ENCODE measurements at places on chromosomes 6 and 20.

- no peak for DNase-seq
These were observed 542.4 kb upstream of the FLRT3 start for GRCh38 chr20:14879839-14880238.

- no peak for DNase-seq
These were observed 11.8 kb downstream of the SMIM28 start for GRCh38 chr6:138389551-138389950.

- DNase-seq, result no peak
These were observed 141.9 kb downstream of the HIVEP2 start for GRCh38 chr6:142803032-142803431.

- DNase-seq, result no peak
These were observed 19.0 kb downstream of the LRRC1 start for GRCh38 chr6:53813801-53814200.

DNA sequence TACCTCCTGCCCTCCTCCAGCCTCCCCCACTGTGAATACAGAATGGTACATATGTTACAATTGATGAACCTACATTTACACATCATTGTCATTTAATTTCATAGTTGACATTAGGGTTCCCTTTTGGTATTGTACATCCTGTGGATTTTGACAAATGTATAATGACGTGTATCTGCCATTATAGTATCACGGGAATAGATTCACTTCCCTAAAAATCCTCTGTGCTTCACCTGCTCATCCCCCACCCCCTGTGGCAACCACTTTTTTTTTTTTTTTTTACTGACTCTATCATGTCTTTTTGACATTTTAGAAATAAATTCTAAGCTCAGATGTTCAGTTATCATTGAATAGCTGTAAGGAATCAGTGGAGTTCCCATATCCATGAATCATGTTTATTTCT is 30.4 kb downstream of the HECA start:
- no peak for DNase-seq

GRCh38 chr20:10739566-10739965 is 65.8 kb upstream of the JAG1 start:
- DNase-seq, result no peak

DNA sequence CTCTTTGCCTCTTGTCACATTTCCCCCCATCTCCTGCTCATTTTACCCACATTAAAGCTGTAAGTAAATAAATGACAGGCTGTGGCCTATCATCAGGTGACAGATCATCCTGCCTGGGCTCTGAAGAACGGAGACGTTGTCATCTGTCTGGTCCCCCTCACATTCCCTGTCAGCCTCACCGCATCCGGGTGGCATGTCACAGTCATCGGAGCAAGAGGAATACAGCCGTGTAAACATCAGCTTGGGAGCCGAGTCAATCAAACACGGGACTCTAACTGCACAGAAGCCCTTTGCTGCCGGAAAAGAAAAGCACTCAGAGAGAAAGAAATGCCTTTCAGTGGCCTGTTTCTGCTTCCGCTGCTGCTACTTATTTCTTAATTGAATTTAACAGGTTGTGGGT is 371.9 kb upstream of the ID4 start:
- no peak for DNase-seq

DNA sequence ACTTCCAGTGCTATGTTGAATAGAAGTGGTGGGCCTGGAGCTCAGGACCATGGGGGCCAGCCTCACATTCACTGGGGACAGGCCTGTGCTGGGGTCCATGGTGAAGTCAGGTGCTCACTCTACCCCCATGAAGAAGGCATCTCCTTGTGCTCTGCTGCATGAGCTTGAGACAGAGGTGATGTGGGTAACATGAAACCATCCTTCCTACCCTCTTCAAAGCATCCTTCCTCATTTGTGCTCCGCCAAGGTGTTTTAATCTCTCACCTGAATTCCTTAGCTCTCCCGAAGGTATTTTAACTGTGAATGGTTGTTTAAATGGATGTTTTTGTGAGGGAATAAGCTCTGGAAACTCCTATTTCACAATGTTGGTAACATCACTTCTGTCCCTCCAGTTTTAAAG is 209.6 kb upstream of the PCSK2 start:
- no peak for DNase-seq

DNA sequence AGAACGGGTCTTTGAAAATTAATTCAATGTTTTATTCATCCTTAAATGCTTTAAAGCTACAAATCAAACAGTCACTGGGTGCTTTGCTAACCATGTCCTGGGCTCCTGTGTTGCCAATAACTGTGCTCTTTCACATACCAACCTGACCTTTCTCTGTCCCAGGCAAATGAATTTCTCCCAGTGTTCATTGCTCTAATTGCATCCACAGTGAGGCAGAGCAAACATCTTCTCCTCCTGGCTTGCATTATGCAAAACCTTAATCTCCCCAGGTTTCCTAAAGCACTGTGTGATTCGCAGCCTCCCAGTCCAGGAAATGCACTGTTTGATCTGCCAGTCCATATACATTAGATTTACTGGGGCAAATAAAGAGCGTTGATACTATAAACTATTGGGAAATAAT is 219.0 kb downstream of the PREX1 start:
- DNase-seq, result no peak

DNA sequence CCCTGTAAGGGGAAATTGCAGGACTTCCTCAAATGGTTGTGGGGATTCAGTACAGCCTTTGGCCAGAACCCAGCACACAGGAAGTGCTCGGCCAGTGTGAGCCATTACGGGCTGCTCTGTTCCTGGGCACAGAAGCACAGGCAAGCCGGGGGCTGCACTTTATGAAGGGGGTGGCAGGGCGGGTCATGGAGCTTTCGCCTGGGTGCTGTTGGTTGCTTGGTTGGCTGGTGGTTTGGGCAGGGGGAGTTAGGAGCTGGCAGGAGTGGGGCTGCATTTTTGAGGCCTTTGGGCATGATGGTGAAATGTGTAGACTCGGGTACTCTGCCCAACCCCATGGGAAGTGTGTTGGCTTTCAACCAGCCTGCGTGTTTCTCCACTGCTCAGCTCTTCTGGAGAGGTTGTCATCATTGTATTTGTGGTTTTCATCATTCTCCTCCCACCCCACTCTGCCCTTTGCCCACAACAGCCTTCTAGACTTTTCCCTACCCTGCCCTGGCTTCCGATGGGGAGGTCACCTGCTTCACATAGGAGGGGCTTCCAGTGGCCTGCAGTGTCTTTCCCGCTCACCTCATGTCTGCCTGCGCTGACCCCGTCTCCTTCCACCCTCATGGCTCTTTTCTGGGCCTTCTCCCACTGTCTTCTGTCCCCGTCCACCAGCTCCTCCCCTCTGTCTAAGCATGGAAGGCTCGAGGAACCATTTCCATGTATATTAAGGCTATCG is 16.1 kb upstream of the RBM38 start:
- DNase-seq, result no peak

- DNase-seq, result no peak
These were observed 6.9 kb upstream of the RPS6KA2 start for GRCh38 chr6:166633732-166634535.

GRCh38 chr6:169155481-169155880 is 98.2 kb downstream of the THBS2 start:
- DNase-seq, result no peak

- no peak for DNase-seq
These were observed 11.1 kb downstream of the TMEM200A start for GRCh38 chr6:130376936-130377335.

GRCh38 chr6:129543981-129544380 is 166.0 kb downstream of the ARHGAP18 start:
- DNase-seq, result no peak

- DNase-seq, result no peak
These were observed 1278.0 kb upstream of the MAP3K7 start for GRCh38 chr6:91864911-91865310.

- no peak for DNase-seq
These were observed 370.4 kb downstream of the PREX1 start for GRCh38 chr20:48457193-48458002.

DNA sequence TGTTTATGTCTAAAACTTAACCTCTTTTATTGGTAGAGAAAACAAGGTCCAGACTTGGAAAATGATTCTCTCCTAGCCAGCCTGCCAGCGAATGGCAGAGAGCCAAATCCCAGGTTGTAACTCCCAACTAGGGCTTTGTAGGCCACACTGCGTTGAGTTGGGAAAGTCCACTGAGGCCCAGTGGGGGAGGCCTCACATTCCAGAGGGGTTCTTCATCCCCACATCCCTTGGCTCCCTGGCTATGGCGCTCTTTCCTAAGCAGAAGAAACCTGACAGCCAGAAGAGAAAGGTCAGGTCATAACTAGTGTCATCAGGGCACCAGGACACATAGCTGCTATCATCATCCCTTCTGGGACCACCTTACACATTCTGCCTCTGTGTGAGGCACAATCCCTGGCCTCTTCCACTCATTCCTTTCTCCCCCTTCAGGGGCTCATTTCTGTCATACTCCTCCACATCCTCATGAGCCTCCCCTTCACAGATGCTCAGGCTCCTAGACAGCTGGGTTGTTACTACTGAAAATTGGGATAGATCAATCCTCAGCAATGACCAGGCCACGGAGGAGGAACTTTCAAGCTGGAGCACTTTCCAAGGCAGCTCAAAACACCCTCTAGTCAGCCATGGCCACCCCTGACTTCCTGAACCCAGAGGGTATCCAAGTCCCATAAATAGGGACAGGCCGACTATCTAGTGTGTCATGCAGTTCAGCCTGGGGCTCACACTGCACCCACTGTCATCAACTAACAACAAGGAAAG is 48.6 kb downstream of the TCP11 start:
- DNase-seq, result no peak

GRCh38 chr20:10924644-10925201 is 250.9 kb upstream of the JAG1 start:
- no peak for DNase-seq

GRCh38 chr6:148611213-148611612 is 135.6 kb upstream of the UST start:
- no peak for DNase-seq

DNA sequence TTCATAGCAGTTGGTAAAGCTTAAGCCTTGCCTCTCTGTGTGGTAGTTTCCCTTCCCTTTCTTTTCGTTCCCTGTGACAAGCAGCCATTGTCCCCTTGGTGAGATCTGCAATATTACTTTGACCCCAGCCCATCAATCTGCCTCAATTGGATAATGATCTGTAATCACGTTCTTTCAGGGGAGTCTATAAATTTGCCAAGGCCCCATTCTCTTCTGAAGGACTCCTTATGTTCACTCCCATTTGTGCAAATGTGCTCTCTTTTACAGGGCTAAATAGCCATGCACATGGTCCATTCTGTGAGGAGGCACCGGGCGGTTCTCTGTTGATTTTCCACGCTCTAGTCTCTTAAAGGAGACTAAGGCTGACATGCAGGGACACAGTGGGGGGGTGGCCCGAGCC is 660.4 kb upstream of the SLC35B3 start:
- no peak for DNase-seq

GRCh38 chr6:104326173-104327001 is 533.3 kb downstream of the HACE1 start:
- DNase-seq, result no peak

GRCh38 chr6:151765444-151765886 is 42.0 kb upstream of the ESR1 start:
- no peak for DNase-seq

DNA sequence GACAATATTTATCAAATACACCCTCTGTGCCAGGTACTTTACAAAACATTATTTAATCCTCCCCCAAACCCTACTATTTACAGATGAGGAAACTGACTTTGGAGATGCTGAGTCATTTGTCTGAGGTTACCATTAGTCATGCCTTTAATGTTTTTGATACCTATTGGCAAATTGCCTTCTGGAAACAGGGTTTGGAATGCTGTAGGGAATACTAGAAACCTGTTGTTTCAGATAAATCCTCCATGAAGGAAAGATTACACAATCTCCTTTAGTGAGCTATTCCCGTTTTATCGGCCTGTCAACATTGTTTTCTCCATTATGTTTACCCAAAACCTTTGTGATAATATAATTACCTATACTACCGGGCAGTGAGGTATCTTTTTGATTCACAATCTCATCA is 93.6 kb upstream of the ADGRF1 start:
- no peak for DNase-seq

DNA sequence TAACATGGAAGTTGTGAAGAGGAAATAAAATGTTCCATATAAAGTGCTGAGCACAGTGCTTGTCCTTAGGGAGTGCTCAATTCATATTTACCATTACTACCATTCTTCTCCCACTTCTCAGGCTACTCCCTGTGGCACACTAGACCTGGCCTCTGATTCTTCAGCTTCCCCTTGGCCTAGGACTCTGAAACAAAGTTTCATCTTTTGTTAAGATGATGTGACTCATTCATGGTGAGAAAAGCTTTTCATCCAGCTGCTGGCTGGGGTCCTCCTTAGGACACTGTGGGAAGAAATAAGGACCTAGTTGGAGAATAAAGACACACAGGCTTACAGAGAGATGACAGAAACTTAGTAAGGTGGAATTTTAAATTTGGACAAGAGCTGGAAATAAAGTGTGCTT is 314.8 kb downstream of the CDC5L start:
- DNase-seq, result no peak

- no peak for DNase-seq
These were observed 50.4 kb upstream of the TMEM181 start for GRCh38 chr6:158509465-158509864.

- DNase-seq, result no peak
These were observed 37.1 kb upstream of the B4GALT5 start for GRCh38 chr20:49750611-49751396.

DNA sequence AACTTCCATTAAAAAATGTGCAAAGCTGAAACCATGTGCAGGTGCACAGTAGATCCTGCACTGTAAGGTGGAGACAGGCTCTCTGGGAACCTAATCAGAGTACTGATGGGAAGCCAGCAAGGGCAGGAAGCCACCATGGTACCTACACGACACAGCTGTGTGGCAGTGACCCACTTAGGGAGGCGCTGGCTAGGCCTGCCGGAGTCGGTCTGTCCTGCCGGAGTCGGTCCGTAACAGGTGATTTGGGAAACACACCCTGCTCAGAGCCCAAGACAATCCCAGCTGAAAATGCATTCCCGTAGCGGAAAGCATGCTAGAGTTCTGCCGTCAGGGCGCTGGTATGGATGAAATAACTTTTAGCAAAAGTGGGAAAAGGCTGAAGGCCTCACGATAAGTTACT is 17.2 kb downstream of the TXNDC5 start:
- no peak for DNase-seq

GRCh38 chr20:48015141-48015910 is 230.0 kb upstream of the SULF2 start:
- no peak for DNase-seq
